ENCODE measurements at places on chromosomes 16 and 17.

DNA sequence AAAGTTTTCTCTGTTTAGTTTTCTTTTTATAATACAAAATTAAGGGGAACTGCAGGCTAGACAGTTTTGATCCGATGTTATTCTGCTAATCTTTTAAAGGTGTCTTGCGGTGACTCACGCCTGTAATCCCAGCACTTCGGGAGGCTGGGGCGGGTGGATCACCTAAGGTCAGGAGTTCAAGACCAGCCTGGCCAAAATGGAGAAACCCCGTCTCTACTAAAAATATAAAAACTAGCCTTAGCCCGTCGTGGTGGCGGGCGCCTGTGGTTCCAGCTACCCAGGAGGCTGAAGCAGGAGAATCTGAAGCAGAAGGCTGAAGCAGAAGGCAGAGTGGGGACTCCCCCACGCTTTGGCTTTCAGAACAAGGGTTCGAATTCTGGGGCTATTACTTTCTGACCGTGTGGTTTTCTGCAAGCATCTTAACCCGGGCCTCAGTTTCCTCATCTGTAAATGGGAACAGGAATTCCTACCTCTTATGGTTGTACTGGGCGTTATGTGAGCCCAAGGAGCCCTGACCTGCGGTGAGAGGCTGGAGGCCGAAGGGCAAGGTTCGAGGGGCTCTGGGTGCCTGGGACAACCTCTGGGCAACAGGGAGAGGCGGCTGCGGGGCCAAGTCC, 1.2 kb upstream of the KATNB1 start:
- no peak for DNase-seq

DNA sequence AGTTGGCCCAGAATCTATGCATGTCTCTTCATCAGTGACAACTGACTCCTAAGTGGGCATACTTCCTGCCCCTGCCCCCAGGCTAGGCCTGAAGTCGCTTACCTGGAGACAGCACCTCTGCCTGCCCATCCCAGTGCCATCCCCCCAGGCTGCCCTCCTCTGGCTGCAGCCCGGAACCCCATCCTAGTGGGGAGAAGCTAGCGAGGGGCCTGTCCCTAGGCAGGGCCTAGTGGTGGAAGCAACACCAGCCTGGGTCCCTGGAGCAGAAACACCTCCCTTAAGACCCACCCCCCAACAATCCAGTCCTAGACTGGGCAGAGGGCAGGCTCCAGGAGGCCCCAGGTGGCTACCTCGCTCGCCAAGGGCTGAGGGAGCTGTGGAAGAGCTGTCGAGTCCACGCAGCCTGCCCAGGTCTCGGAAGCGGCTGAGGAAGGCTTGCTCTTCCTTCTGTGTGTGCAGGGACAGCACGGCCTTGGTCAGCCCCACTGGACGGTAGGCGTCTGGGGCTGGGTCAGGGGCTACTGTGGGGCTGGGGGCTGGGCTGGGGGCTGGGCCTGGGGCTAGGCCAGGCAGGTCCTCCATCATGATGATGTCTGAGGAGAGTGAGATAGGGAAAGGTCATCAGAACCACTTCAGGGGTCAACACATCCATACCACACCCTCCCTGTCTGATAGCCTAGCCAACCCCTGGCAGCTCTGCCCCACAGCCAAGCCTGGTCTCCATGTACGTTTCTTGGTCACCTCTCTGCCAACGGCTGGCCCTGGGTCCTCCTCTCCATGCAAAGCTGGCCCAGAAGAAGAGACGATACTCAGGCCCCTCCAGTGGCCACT, 7.6 kb downstream of the PER1 start:
- no peak for DNase-seq

GRCh38 chr16:86653285-86654006, 75.1 kb downstream of the FOXL1 start:
- DNase-seq, result no peak

DNA sequence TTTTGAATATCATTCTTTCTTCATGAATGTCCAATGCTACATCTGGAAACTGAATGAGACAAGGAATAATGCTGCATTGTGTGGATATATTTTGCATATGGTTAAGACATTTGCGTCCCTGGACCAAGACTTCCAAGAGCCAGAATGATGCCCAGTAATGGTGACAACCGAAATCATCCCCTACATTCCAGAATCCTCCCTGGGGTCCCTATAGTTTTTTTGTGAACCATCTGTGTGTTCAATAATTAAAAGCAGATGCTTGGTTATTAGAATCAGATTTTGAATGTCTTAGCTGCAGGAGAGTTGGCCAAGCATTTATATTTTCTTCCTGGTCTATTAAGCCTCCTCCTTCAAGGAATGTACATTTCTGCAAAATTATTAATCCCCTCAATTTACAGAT, 426.7 kb upstream of the CDH8 start:
- no peak for DNase-seq

DNA sequence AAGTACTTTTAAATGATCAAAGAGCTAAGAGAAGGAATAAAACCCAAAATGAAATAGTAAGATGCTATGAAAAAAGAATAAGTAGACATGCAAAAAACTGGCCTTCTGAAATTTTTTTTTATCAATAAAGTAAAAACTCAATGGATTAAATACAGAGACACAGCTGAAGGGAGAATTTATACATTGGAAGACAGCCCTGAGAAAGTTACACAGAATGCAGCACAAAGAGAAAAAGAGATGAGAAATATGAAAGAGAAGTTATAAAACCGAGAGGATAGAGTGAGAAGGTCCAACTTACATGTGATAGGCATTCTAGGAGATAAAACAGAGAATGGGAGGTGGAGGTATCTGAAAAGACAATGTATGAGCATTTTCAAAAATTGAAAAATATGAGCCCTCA, 57.0 kb downstream of the MARF1 start:
- no peak for DNase-seq

All from activated CD4-positive, alpha-beta T cell treated with anti-CD3 and anti-CD28 coated beads for 1 hour (primary cell).